ENCODE measurements at places on chromosomes 12 and 14.

- peak; percentile 76 for DNase-seq
Observed at GRCh38 chr12:4579305-4580102, 17.5 kb downstream of the DYRK4 start.

- DNase-seq: peak; percentile 55
Observed at GRCh38 chr14:68546839-68547238, 246.0 kb downstream of the ZFP36L1 start.

GRCh38 chr12:66829660-66830325, 150.9 kb upstream of the GRIP1 start:
- DNase-seq: no peak

DNA sequence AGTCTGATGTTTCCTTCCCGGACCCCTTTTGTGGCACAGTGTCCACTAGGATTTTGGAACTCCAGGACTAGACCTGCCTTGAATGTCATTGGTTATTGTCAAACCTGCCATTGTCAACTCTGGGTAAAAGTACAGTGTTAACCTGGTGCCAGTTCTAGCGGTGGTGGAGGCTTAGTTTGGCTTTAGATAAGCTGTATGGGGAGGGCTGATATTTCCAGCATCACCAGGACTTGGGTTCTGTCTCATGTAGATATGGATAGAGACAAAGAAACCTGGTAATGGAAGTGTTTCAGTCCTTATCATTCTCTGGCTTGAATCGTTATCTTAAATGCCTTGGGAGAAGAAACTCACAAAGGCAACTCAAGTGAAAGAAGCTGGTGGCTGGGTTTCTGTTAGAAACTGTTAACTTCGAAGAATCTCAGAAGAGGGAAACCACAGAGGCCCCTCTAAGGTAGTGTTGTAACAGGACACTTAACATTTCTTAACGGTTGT, 10.6 kb downstream of the CHST11 start:
- no peak for DNase-seq

DNA sequence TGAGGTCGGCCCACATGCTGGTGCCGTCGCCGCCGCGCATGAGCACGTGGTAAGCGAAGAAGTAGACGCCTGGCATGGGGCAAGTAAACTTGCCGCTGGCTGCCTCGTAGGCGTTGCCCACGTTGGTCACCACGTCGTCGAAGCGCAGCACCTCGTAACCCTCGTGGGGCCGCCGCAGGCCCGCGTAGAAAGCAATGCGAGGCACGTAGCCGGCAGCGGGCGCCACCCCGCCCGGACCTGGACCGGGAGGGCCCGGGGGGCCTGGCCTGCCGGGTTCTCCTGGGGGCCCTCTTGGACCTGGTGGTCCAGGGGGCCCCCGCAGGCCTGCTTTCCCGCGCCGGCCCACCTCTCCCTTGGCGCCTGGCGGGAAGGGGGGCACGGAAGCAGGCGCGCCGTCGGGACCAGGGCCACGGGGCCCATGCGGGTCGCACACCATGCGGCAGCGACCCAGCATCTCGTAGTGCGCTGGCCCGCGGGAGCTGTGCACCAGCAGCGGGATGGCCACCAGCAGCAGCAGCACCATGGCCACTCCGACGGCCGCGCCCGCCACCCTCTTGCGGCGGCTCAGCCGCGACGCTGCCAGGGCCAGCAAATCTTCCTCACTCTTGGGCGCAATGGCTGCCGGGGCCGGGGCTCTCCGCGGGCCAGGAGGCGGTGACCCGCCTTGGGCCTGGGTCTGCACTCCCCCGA, 888 bp downstream of the C1QL4 start:
- DNase-seq: no peak

- DNase-seq: no peak
Observed at GRCh38 chr12:127311720-127312364, 955.1 kb upstream of the TMEM132C start.

GRCh38 chr12:124394462-124395128, 99.7 kb downstream of the RFLNA start:
- no peak for DNase-seq

GRCh38 chr12:69099201-69099837, 140.1 kb upstream of the CPSF6 start:
- peak; percentile 70 for DNase-seq

- peak; percentile 12 for DNase-seq
Observed at GRCh38 chr12:56188131-56188777, 1.0 kb downstream of the SMARCC2 start.

DNA sequence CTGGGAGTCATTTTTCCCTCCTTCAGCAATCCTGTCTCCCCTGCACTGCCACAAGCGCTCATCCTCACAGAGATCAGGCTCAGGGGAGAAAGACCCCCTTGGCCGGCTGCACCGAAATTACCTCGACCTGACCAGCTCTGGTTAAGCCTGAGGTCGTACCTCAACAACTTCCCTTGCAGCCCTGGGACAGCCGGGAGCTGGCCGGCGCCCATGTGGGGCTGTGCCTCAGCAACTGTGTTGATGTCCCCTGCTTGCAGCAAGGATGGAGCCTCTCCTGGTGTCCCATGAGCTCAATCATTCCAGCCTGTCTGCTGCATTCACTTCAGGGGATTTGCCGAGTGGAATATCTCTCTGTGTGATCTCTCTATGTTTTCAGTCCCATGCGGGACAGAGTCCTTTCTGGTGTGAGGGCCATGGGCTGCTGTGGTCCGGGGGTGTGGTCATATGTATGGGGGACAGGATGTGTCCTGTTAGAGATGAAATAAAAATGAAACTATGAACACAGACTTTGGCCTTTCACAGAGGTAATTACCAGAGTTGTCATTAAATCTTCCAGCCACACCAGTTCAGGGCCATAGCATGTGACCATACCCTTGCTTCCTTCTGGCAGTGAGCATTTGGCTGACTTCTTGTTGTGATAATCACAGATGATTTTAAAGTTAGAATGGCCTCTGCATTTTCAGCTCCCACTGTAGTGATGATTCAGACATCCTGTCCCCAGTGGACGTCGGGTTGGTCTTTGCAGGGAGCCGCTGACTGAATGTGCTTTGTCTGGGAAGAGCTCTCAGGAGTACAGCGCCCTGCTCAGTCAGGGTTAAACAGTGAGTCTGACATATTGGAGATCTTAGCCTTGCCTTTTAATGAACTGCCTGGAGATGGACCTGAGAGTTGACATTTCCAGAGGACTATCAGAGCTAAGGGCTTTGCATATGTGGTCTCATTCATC, 405.9 kb downstream of the AACS start:
- DNase-seq: no peak

DNA sequence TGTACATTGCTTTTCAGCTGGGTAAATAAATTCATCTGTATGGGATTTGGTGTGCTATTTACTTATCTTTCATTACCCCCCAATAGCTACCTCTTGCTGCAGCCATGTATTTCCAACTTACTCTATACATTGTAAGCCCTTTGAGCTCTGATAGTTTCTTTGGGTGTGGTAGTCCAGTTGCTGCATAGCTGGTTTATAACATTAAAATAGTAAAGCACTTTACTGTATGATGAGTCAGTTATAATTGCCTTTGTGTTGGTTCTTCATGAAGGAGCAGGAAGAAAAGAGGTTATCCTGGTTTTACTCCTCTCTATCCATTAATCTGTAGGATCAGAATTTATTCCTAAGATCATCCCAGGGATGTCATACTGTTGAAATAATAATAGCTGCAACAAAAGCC, 15.7 kb downstream of the TBC1D30 start:
- no peak for DNase-seq

GRCh38 chr14:77105145-77105939, 7.3 kb downstream of the CIPC start:
- no peak for DNase-seq

- no peak for DNase-seq
Observed at GRCh38 chr12:51593021-51593420, 2.0 kb downstream of the SCN8A start.

- no peak for DNase-seq
Observed at GRCh38 chr14:22320362-22320750, 268.7 kb downstream of the DAD1 start.

DNA sequence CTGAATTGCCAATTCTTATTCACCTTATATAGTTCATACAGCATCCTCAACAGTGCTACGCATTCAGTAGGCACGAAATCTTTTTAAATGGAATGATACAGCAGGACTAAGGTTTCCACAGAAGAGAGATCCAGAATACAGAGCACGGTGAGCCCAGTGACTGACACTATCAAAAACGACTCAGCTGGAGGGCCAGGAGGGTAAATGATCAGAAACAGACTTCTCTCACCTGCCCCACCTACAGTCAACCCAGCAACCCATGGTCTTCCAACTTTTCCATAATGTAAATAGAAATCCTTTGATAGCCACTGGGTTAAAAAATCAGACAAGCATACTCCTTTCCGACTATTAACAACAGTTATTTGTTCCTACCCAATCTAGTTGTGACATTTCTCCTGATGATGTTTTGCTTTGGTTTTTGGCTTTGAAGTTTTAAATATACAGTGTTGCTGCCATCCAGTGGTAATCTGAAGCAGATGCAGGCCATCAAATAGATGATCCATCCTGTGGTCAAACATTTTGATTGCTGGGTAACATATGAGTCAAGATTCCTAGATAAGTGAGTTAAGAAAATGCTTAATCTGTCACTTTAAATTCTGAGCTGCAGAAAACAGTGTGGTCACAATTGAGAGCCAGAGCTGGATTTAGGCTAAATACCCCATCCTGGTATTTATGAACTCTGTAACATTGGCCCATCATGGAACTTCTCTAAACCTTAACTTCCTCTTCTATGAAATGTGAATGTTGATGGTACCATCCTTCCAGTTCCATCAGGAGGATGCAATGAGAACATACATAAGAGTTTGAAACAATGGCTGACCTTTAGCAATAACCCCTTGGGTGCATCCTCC, 42.0 kb downstream of the GPHB5 start:
- DNase-seq: peak; percentile 26

- DNase-seq: no peak
Observed at GRCh38 chr14:54221971-54222370, 174.8 kb upstream of the CDKN3 start.

DNA sequence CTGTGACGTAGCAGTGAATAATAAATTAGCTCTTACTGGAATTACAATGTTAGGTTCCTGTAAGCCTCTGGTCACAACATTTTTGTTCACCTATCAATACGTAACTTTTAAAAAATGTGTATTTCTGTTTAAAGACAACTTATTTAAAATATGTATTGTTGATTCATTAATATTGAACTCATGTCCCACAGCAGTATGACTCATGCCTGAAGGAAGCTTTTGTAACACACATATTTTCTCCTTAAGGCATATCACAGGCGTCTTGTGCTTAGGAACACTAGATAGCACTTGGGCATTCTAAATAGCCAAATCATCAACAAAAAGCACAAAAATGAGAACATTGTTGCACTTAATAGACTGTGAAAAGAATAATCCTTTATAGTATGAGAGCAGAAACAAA, 92.5 kb downstream of the GPHN start:
- DNase-seq: no peak

GRCh38 chr12:42056130-42056529, 88.5 kb downstream of the GXYLT1 start:
- DNase-seq: peak; percentile 69

- DNase-seq: peak; percentile 54
Observed at GRCh38 chr12:29072631-29073030, 76.4 kb upstream of the FAR2 start.

DNA sequence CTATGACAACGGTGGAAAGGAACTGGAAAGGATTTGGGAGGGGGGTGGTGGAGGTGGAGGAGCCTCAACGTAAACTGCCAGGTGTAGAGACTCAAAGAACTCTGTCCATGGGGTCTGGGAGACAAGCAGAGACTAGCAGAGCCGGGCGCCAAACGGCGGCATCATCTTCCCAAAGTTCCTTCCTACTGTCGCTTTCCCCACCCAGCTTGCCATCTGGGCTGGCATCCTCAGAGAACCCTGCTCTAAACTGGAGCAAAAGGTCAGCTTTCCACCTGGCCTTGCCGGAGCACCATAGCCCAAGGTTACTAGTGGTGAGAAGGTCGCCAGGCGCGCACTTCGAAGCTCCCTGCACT, 4.0 kb upstream of the IRF2BPL start:
- no peak for DNase-seq

DNA sequence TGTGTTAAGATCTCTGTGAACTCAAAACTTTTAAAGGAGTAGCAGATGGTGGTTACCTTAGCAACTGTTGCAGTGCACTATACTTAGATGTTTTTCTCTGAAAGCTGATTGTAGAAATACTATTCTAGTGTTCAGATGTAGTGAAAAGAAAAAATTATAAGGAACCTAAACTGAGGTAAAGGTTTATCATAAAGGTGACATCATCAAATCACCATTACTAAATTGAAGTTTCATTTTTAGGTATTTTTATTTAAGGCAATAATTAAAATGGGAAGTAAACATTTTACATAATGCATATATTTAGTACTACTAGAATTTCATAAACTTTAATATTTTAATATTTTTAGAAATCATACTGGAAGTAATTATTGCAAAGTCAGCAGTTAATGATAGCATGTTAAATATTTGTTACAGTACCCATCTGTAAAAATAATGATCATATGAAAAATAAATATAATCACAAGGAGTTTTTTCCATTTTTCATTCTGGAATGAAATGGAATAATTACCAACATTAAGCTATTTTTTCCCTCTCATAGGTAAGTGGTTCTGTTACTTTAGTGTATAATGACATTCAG, 141.1 kb upstream of the NAV3 start:
- no peak for DNase-seq

- DNase-seq: peak; percentile 56
Observed at GRCh38 chr12:93461503-93461902, 5.8 kb upstream of the MRPL42 start.

DNA sequence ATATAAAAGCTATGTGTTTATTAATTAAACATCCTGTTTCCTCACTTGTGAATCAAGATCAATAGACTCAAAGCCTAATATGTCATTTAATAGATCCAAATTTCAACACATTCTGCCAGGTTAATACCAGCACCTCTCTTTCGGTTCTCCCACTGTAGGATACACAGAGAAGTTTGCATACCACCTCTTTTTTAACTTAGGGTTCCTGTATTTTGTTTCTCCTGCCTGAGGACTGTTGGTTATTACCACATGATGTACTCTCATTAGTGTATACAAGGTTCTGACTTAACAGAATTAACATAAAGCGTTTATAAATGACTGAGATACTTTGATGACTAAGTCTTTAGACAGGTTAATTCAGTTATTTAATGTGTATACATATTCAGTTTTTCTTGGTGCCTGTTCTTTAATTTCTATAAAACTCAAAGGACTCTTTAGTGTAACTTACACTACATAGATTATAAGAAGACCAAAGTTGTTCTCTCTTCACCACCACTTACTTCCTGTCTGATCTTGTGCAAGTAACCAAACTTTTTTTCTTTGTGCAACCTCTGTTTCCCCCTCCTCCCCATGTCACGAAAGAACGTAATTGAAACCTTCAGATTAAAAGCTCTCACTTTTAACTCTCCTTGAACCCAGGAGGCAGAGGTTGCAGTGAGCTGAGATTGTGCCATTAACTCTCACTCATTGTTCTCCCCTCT, 89.8 kb upstream of the DNM1L start:
- peak; percentile 67 for DNase-seq

- no peak for DNase-seq
Observed at GRCh38 chr12:27545665-27546064, 21.7 kb downstream of the PPFIBP1 start.

- no peak for DNase-seq
Observed at GRCh38 chr14:19729763-19730162, 13.6 kb upstream of the OR4Q3 start.
